Purkinje cell (primary cell): ENCODE measurements at places on chromosomes 6 and 20. TPM values are rescaled to one million over a fixed set of nuclear protein-coding genes. Genes with fewer than 3 reads are reported as not detected.

The SRMS gene
- not detected in 2 replicates for polyA plus RNA-seq

The DEFB127 gene
- not detected in 2 replicates for polyA plus RNA-seq

The ANKRD66 gene
- polyA plus RNA-seq = not detected in 2 replicates

The METTL24 gene
- polyA plus RNA-seq = 1.1 TPM in 1 of 2 replicates, not detected in the other

The SLCO4A1 gene
- 10.3 and 18.2 TPM in 2 replicates for polyA plus RNA-seq

The WFDC12 gene
- polyA plus RNA-seq = not detected in 2 replicates

The SNAP25 gene
- 640 and 1,248 TPM in 2 replicates for polyA plus RNA-seq

The MUC22 gene
- polyA plus RNA-seq = not detected in 2 replicates

The BTNL2 gene
- polyA plus RNA-seq = not detected in 2 replicates

The TPX2 gene
- 18.5 and 20.4 TPM in 2 replicates for polyA plus RNA-seq

The ALDH5A1 gene
- polyA plus RNA-seq = 25.9 and 39.7 TPM in 2 replicates

The RALGAPB gene
- polyA plus RNA-seq = 15.5 and 19.8 TPM in 2 replicates

The NPEPL1 gene
- polyA plus RNA-seq = 0.15 and 0.60 TPM in 2 replicates

The PPIL4 gene
- 36.9 and 55.7 TPM in 2 replicates for polyA plus RNA-seq

The CCN6 gene
- polyA plus RNA-seq = 0.74 and 1.5 TPM in 2 replicates

The JPH2 gene
- not detected in 2 replicates for polyA plus RNA-seq

The CST3 gene
- 138 and 167 TPM in 2 replicates for polyA plus RNA-seq

The PI3 gene
- not detected in 2 replicates for polyA plus RNA-seq
